ENCODE measurements at places on chromosomes 7 and 10.

DNA sequence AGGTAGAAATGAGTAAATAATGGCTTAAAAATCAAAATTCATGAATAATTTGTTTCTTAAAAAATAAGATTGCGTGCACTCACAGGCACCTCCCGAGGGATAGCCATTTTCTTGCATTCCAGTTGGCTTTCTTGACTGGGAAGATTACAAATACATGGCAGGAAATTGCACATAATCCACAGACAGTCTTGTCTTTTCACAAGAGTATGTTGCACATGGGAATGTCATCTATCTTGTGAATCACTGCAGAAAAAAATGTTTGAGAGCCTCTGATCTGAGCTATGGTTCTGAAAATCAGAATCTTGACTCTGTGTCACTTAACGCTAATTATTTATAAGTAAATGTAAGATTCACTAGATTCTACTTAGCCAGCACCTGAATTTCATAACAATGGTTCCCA lies 74.1 kb upstream of the PRKG1 start:
- DNase-seq, result no peak

- no peak for DNase-seq
These were observed 9.6 kb upstream of the ZNF487 start for GRCh38 chr10:43427166-43427825.

- no peak for DNase-seq
These were observed 420.5 kb upstream of the CNTNAP2 start for GRCh38 chr7:145696071-145696470.

GRCh38 chr10:126387041-126387921 lies 996 bp downstream of the ADAM12 start:
- peak; percentile 9 for DNase-seq

DNA sequence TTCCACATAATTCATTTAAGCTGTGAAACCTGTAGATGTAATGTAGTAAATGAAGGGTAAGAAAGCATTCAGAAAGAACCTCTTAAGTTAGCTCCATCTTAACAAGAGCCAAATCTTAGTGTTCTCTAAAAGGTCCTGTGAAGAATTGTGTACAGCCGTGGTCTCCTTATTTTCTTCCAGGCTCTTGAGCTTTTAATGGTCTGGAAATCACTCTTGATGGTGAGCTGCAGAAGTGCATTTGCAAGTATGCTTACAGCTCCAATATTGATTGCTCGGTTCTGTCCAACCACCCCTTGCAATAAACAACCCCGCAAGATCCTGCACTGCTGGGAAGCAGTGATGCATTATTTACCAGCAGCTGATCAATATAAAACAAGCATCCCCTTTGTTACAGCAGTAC lies 690.8 kb upstream of the FZD8 start:
- DNase-seq, result no peak

- no peak for DNase-seq
These were observed 28.4 kb upstream of the RET start for GRCh38 chr10:43048301-43049051.

- no peak for DNase-seq
These were observed 85.4 kb downstream of the OSBPL3 start for GRCh38 chr7:24894429-24895221.

GRCh38 chr10:988667-989545 lies 672 bp downstream of the GTPBP4 start:
- no peak for DNase-seq

GRCh38 chr7:128867842-128868623 lies 5.4 kb downstream of the ATP6V1F start:
- no peak for DNase-seq

DNA sequence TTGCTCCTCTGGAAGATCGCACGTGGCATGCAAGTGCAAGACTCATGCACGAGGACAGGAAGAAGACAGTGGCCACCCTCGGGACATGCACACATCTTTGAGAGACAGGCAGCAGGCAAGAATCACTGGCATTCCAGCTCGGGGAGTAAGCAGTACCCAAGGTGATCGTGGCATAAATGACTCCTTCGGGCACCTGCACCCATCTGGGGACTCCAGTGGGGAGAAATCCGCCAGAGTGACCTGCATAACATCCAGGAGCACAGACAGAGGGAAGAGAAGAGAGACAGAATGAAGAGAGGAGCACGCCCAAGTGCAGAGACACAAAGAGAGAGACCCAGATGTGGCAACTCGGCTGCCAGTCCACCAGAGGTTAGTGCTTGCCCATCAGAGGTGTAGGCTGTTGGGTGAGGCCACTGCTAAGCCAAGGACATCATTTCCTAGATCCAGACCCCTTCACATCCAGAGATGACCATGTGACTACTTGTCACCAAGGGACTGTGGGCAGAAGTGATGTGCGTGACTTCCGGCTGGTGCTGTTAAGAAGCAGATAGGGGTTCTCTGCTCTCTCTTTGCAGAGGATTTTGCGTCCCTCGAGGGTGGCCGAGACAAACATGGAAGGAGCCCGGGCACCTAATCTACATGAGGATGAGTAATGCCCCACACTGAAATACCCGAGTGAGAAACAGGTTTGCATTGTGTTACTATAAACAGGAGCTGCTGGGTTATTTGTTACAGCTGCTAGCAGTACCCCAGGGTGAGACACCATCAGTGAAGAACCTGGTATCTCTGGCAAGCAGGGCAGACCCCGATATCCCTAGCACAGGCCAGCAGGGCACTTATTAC lies 80.6 kb downstream of the VWA2 start:
- no peak for DNase-seq

DNA sequence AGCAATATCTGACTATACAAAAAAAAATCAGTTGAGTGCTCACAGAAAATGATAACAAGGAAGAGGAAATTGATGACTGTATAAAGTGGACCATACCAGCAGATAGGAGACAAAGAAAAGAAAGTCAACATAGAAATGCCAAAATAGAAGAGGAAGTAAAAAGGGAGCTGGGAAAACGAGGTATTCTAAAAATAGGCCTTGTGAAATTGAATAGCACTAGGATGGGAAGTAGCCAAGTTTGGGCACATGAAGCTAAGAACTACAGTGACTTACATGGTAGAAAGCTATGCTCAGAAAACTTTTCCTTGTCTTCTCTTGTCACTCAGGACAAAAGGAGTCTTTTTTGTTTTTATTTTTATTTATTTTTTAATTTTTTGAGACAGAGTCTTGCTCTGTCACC lies 76.2 kb upstream of the APBB1IP start:
- DNase-seq, result no peak

Data from stimulated activated CD8-positive, alpha-beta memory T cell treated with anti-CD3 and anti-CD28 coated beads, Interleukin-15, amount 100 ng/mL, for 48 hours (primary cell).